Activated gamma-delta T cell treated with Interleukin-2 at 50 U/mL for 16 hours (primary cell): ENCODE measurements at places on chromosomes 2 and 18.
A peak's percentile ranks its signal among the peaks of the same experiment; 100 is the strongest.

- DNase-seq = no peak
These were observed 90.2 kb upstream of the SCG2 start for GRCh38 chr2:223692191-223692947.

DNA sequence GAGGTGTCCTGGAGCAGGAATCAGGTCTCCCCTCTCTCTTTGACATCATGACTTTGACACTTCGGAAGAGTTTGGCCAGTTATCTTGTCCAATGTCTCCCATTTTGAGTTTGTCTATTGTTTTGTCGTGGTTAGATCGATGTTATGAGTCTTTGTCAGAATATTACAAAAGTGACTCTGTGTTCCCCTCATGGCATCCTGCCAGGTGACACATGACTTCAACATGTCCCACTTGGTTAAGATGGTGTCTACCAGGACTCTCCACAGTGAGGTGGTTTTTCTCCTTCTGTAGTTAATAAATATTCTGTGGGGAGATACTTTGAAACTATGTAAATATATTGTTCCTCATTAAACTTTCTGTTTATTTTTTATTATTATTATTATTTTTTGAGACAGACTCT, 76.6 kb upstream of the BZW1 start:
- DNase-seq = no peak

DNA sequence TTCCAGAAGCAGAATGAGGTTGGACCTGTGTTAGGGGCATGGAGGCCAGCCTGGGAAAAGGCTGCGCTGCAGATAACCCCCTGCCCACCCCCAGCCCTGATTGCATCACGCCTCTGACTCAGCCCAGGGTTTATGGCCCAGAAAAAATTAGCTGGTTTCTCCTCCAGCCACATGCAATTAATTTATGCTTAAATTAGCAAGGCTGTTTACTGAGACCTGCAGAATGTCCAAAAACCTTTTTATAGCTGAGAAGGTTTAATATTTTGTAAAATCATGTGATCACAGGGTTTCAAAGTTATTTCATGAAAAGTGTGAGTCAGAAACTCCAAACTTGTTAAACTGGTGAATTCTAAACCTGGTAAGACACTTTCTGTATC, 123.1 kb upstream of the HDAC4 start:
- no peak for DNase-seq

DNA sequence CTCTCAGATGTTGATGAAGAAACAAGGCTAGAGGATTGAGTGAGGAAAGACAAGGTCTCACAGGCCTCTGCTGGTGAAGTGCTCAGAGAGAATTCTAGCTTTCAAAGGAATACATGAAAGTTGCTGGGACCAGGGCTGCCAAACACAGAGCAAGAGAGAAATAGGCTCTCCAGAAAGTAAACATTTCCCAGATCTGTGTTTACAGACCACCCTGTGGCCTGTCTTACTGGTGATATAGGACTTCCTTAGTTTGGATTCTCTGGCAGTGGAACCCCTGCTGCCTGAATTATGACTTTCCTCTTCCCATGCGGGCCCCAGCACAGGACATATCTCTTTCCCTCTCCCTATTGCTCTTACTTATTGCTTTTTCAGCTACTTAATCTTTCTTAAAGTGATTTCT, 64.5 kb downstream of the TACR1 start:
- no peak for DNase-seq

GRCh38 chr18:59070181-59070912, 69.3 kb upstream of the SEC11C start:
- DNase-seq = peak; percentile 73

DNA sequence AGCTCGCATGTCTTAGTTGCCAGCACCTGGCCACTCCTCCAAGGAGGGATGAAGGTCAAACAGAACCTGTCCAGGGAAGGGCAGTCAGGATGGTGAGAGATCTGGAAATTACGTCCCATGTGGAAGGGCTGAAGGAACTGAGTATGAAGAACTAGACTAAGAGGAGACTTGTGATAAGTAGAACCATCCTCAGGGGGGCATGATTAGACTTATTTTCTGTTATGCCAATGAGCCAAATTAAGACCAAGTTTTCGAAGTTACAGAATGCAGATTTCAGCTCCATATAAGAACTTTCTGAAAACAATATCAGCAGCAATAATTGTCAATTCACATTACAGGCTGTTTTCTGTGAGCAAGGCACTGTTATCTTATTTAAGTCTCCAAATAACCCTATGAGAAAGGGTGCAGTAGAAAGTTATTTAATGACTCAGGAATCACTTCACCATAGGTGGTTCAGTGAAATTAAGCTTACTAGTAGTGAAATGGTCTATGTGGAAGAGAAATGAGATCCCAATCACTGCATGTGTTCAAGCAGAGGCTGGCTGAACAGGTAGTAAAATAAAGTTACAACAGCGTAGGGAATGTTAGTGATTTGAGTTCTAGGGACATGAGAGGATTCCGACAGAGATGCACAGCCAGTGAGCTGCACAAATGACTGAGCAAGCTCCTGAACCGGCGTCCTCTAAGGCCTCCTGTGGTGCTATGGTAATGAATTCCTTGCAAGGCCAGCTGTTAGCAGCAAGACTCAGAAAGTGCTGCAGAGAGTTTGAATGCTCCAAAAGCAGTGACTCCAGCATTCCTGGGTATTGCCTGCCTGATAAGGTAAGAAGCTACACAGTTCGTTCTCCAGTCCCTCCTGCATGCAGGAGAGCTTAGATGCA, 4.5 kb upstream of the DYM start:
- no peak for DNase-seq

- no peak for DNase-seq
These were observed 29.4 kb downstream of the PDCL3 start for GRCh38 chr2:100592226-100592625.

DNA sequence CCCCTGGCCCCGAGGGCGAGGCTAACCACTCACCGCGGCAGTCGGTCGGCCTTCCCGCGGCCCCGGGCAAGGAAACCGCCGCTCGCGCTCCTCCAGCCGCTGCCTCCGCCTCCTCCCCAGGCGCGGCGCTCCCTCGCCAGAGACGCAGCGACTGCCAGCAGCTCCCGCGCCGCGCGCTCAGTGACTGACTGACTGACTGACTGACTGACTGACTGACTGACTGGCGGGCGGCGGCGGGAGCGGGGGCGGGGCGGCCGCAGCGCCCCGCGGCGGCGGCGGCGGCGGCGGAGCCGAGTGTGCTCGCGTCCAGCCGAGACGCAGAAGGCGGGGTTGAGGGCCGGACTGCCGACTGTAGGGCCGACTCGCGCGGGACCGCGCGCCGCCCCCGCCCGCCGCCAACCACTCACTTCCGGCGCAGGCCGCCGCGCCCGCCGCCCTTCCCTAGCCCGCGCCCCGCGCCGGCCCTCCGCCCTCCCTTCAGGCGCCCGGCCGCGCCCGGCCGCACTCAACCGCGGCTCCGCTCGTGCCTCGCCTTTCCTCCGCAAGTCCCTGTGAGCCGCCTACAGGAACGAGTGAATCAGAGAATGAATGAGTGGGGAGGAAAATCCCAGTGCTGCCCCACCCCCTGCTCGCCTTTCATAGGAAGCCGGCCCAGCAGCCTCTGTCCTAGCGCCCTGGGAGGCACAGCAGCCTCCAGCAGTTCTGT, at the start of gene RAPH1:
Gene RAPH1 (minus strand): TSS at position 224 of the 706 bp plus-strand sequence. CDS start 39,948 bp downstream, outside the sequence.
- peak; percentile 36 for DNase-seq

- DNase-seq = no peak
These were observed 284.7 kb upstream of the PKDCC start for GRCh38 chr2:41763141-41763540.

DNA sequence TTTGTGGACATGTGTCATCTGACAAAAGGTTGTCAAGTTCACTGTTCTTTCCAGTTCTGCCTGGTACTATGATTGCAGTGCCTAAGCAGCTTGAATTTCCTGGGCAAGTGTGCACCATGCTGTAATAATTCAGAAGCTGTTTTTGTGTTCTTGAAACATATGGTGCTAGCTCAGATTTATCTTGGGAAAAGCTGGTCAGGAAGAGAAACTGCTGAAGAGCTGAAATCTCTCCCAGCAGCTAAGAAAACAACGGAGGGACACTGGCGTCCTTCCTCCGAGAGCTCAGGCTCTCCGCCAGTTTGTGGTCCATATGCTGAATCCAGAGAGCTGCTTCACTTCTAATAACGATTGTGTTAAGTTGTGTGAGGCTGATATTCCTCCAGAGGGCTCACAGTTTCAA, 642.0 kb downstream of the DPP10 start:
- no peak for DNase-seq

- DNase-seq = no peak
These were observed 105.2 kb upstream of the TWIST2 start for GRCh38 chr2:238742664-238743063.

- DNase-seq = no peak
These were observed 23.3 kb upstream of the MC5R start for GRCh38 chr18:13800505-13801259.

GRCh38 chr2:215418064-215418963, 17.6 kb downstream of the FN1 start:
- DNase-seq = no peak

DNA sequence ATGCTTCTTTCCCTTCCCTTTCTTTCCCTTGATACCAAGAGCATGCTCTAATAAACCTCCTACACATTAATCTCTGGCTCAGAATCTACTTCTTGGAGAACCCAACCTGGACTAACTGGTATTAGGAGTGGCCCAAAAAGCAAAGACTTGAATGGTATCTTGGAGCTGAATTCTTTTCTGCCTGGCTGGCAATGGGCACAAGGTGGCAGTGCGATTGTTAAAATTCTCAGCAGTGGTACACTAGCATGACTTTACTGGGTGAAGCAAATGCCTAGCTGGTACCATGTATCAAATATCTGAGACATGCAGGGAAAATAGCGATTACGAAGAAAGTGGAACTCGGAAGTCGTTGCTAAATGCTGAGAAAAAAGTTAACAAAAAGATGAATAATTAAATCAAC, 376.1 kb downstream of the XIRP2 start:
- no peak for DNase-seq

- no peak for DNase-seq
These were observed 81.1 kb downstream of the MBOAT2 start for GRCh38 chr2:8922431-8922830.

DNA sequence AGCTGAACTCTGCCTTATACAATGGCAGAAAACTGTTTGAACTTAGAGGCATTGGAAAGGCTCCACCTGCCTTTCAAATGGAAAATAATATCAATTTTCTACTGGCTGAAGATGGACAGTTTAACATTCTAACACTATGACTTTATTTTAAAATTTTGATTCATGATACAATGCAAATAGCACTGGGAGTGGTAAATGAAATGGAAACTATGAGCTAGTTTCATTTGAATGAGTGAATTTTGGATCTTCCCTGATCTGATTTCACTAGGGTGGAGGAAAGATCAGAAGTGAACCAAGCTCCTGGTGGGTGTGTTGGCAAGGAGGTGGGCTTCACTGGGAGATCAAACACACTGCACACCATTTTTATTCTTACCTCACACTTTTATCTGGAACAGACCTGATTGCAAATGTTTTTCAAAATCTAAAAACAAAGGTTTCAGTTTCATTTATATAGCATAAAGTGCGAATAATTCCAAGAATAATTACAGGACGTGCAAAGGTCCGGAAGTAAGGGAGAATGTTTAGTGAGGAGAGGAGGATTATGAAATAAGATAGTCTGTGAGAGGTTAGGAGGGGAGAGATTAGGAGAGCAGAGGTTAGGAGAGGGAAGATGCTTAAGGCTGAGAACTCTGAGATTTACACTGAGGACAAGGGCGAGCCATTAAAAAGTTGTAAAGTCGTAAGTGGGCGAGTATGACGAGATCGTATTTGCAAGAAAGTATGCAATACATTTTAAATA, 18.6 kb upstream of the MBP start:
- no peak for DNase-seq

- no peak for DNase-seq
These were observed 5.7 kb downstream of the MCFD2 start for GRCh38 chr2:46909771-46910419.

DNA sequence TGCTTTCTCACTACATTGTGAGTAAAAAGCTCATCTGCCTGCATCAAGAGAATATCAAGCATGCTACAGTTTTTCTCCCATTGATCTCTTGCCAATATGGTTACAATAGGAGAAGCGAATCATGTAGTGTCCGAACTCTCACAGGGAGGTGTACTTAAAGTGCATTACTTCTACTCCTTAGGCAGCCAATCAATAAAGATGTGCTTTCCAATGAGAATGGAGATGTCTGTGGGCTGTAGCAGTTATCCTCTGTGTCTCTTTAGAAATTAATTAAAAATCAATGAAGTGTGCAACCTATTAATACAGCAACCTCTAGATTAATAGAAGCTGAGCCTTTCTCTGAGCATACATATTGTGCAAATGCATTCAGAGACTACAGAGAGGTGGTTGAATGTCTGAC, 883.7 kb downstream of the CPS1 start:
- DNase-seq = no peak

- no peak for DNase-seq
These were observed 101.8 kb downstream of the RNF152 start for GRCh38 chr18:61791031-61791430.

DNA sequence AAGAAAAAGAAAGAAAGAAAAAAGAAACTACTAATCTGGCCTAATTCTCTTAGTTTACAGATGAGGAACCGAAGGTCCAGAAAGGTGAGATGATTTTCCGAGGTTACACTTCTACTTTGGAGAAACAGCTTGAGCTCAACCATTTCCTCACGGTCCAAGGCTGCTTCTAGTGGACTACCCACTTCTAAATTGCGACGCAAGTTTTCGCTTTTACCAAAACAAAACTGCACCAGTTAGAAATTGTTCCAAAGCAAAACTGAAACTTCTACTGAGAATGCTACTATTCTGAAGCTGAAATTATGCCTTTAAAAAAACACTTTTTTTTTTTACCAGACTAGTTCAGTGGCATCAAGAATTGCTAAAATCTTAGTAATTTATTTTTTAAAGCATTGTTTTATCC, 101.6 kb downstream of the INO80D start:
- no peak for DNase-seq

DNA sequence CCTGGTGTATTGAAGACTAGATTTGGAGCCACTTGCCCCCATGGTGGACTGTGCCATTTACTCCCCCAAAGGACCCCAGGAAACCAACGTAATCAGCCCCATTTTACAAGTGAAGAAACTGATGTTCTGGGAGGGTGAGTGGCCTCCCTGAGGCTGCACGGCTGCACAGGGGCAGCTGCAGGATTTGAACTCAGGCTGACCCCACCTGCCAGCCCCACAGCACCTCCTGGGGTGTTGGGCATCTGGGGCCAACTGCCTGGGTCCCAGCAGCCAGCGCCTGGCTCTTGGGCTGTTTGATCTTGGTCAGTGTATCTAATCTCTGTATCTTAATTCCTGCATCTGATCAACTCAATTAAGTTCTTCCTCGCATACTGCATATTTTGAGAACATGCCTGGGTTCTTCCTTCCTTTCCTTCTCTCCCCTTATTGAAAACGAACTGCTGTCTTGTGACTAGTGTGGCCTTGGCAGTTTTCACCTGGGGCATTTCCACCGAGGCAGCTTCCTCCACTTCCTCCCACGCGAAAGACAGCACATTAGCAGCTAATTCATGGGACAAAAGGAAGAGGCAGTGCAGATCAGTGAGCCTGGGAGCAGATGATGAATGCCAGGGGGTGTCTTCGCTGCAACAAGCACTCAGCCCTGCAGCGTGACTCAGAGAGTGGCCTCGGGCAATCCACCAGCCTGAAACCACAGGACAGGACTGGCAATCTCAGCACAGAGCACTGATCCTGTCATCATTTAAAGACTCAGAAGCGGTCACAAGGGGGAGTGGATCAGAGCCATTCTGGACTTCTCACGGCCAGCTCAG, 184.1 kb upstream of the RAB12 start:
- no peak for DNase-seq
